Activated T-cell treated with anti-CD3 and anti-CD28 coated beads, Interleukin-2, amount 50 U/mL, for 4 hours (primary cell): ENCODE measurements at places on chromosomes 16 and 17. TPM values are rescaled to one million over a fixed set of nuclear protein-coding genes. Genes with fewer than 3 reads are reported as not detected.

Gene CACNG3
- not detected for total RNA-seq

GRCh38 chr17:51813140-51813783, 345.3 kb downstream of the CA10 start:
- DNase-seq, result no peak

- peak; percentile 58 for DNase-seq
Observed at GRCh38 chr16:48164907-48165715, 9.3 kb upstream of the ABCC12 start.

- DNase-seq, result no peak
Observed at GRCh38 chr17:44628243-44629188, 27.8 kb upstream of the MEIOC start.
